Tibial nerve (tissue), 4 donors: ENCODE measurements at places on chromosomes 1 and 21. TPM values are rescaled to one million over a fixed set of nuclear protein-coding genes. Genes with fewer than 3 reads are reported as not detected.

The TNFRSF1B gene
- total RNA-seq: 62.1 TPM

The GPA33 gene
- total RNA-seq: not detected

The FBLIM1 gene
- total RNA-seq: 45.9 TPM

The LYPD8 gene
- total RNA-seq: not detected

The CD34 gene
- total RNA-seq: 58.1 TPM

The KCNA10 gene
- total RNA-seq: not detected

The SPATA1 gene
- not detected for total RNA-seq

The CNR2 gene
- not detected for total RNA-seq

The OPTC gene
- not detected for total RNA-seq

The TMEM52 gene
- total RNA-seq: 1.0 TPM

The RRAGC gene
- total RNA-seq: 14.2 TPM

The BRWD1 gene
- total RNA-seq: 83.3 TPM

The HSD3B1 gene
- total RNA-seq: not detected
